Right cardiac atrium (tissue), 5 donors: ENCODE measurements at places on chromosomes 3 and 15. TPM values are rescaled to one million over a fixed set of nuclear protein-coding genes. Genes with fewer than 3 reads are reported as not detected.

DNA sequence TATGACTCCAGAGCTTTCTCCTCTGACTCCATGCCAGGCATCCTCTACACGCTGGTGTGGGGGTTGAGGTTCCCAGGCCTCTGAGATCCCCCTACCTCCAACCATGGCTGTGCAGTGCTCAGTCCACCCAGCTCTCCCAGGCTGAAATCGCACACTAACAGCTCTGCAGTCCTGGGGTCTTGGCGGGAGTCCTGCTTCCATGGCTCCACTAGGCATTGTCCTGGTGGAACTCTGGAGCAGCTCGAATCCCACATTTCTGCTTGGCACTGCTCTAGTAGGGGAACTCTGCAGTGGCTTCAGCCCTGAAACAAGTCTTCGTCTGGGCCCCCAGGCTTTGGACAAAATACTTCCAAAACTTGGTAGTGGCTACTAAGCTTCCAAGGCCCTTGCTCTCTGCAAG, 50.7 kb downstream of the ROPN1B start:
- DNase-seq, result no peak

- DNase-seq, result peak; percentile 74
Observed at GRCh38 chr3:117873249-117873600, 1161.4 kb downstream of the IGSF11 start.

DNA sequence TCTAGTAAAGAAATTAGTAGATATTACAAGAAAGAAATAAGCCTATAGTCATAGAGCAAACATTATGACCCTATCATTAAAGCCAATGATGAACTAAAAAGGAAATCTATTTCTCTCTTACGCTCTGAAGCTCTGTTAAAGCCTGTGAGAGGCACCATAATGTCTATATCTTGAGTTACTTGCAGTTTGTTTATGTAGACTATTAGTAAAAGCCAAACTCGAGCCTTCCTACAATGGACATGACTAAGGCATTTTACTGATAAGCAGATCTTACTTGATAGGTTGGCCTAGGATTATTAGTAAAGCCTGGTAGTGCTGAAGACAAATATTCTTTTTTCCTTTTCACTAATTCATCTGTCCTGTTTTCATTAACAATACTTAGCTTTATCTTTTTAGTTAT, 32.7 kb downstream of the LRRC3B start:
- no peak for DNase-seq

DNA sequence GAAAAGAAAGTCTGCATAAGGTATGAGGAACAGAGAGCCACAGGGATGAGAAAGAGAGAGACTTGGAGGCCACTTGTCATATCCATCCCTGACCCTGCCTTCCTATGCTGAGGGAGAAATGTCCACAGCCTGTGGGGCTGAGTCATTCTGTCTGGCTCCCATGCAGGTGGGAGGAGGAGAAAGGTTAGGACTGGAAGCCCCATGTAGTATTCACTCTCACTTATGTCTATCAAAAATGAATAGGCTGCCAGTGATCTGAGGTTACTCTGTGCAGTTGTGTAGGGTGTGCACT, 71.3 kb downstream of the RAB11A start:
- DNase-seq, result no peak

- DNase-seq, result no peak
Observed at GRCh38 chr15:78090422-78091063, 1.8 kb upstream of the SH2D7 start.

Gene MORC1
- not detected for total RNA-seq

DNA sequence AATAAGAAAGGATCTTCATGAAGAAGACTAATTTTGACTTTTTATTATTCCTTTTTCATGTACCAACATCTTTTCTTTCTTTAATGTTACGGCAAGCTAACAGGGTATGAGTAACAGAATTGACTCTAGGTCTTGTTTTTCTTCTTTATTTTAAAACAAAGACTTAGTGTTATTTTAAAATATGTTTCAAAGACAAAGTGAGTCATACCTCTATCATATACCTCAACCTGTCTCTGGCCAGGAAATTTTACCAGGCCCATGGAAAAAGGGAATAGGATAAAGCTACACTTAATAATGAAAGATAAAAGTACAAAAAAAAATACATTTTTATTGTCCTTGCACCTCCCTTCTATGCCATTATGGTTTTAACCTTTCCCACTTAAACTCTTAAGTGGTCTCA, 57.4 kb downstream of the ZNF148 start:
- no peak for DNase-seq

DNA sequence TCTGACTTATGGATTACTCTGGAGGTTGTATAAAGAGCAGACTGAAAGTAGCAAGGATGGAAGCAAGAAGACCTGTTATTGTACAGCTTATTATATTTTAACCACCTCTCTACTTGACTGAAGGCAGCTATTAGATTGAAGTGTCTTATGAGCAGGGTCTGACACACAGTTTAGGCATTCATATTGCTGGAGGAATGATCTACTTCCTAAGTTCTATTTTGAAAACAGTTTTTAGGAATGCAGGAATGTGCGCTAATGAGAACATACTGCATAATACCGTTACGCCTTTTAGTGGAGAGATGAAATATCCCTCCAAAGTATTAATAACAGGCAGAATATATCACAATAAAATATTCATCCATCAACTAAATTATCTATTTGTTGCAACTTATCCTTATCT, 193.3 kb downstream of the ISL2 start:
- DNase-seq, result no peak

GRCh38 chr3:46427916-46428833, 21.1 kb downstream of the CCRL2 start:
- DNase-seq, result no peak

Gene PTH1R
- total RNA-seq, result 12.9 TPM

Gene GOLGA6D
- total RNA-seq, result not detected

DNA sequence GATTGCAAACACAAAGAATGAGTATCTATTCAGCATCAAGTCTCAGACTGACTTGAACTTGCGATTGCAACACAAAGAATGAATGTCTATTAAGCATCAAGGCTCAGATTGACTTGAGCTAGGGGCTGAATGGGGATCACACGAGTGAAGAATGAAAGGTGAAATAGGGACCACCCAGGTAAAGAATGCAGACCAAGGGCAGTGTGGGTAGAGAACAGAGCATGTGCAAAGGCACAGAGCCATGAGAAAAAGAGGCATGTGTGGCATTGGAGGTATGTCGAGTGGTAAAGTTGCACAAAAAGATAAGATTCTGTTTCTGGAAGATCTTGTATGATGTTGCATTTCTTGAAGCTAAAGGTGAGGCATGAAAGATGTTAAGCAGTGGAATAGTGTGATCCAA, 119.4 kb upstream of the GPR149 start:
- DNase-seq, result no peak

DNA sequence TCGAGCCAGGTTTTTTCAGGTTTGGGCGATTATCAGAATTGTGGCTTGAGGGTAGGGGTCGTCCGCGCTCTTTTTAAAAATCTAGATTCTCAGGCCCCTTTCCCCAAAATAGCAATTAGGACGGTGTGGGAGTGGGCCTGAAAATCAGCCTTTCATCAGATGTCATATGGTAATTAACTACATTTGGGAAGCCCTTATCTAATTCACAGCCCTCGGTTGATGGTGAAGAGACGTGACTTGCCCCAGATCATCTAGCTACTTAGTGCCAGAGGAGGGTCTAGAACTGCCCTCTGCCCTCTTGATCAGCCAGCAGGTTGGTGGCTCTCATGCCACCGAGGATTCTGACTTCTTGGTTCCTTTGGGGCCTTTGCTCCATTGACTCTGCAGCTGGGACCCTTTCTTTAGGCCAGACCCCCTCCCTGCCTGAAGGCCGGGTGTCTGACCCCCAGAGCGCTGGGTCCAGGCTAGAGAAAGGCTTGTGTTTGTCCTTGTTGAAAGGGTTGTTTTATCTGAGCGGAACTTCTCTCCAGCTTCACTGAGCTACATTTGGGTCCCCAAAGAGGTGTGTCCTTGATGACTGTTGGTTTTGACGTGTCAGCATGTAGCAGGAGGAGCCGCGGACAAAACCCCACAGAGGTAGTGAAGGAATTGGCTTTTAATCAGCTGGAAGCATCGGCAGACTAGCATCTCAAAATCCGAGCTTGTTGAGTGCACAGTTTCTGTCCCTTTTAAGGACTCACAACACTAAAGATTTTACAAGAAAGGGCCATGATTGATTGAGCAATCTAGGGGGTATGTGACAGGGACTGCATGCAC, 857 bp downstream of the AEN start:
- DNase-seq, result no peak

Gene SMARCC1
- total RNA-seq, result 29.1 TPM

Gene TRPM1
- not detected for total RNA-seq

Gene NUSAP1
- total RNA-seq, result 3.6 TPM

Gene NAALADL2
- total RNA-seq, result 10.7 TPM

Gene SCG5
- total RNA-seq, result 0.68 TPM

DNA sequence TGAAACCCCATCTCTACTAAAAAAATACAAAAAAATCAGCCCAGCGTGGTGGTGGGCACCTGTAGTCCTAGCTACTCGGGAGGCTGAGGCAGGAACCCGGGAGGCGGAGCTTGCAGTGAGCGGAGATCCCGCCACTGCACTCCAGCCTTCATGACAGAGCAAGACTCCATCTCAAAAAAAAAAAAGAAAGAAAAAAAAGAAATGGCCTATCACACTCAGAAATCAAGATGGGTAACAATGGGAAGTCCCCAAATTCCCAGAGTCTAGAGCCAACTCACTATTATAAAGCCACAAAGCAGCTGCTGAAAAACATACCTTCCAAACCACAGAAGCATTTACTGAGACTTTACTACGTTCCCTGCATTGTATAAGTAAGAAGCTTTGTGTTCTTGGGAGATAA, 7.5 kb downstream of the HDGFL3 start:
- DNase-seq, result no peak

DNA sequence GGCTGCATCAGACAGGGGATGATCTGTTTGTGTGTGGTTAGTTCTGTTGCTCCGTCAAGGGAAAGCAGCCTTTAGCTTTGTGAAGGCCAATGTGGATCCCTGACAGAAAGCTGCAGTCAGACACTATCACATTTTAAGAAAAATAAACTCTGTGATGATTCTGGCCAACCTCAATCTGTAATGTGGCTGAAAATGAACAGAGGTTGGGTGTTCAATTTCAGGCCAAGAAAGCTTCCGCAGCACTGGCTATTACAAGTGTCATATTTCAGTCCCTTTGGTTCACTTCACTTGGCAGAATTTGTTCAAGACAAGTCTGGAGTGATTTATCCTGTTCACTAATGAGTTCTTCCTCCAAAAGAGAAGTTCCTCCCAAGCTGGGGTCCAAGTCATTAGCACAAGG, 571.8 kb upstream of the IL12A start:
- no peak for DNase-seq

Gene CFAP100
- total RNA-seq, result not detected

Gene RASGRF1
- total RNA-seq, result 0.12 TPM

Gene CCR8
- not detected for total RNA-seq

Gene PLSCR2
- total RNA-seq, result not detected

Gene STRIT1
- total RNA-seq, result 0.35 TPM

DNA sequence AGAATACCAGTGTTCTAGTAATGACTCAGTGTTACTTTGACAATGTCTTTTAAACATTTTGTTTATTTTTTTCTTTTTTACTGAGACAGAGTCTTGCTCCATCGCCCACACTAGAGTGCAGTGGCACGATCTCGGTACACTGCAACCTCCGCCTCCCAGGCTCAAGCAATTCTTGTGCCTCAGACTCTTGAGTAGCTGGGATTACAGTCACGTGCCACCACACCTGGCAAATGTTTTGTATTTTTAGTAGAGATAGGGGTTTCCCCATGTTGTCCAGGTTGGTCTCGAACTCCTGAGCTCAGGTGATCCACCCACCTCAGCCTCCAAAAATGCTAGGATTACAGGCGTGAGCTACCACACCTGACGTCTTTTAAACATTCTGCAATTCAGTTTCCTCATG, 15.7 kb downstream of the AQR start:
- DNase-seq, result no peak

Gene ILDR1
- total RNA-seq, result not detected

GRCh38 chr3:148379763-148380382, 317.8 kb upstream of the AGTR1 start:
- DNase-seq, result no peak

Gene FBXW12
- total RNA-seq, result not detected
